ENCODE measurements at places on chromosomes 7 and 10. TPM values are rescaled to one million over a fixed set of nuclear protein-coding genes. Genes with fewer than 3 reads are reported as not detected.

Gene AMPH
- polyA plus RNA-seq, result not detected

Gene IFIT3
- 27.2 TPM for polyA plus RNA-seq

Gene AOAH
- 2.4 TPM for polyA plus RNA-seq

Gene C10orf62
- not detected for polyA plus RNA-seq

Gene CPVL
- 0.82 TPM for polyA plus RNA-seq

Gene SFTPA1
- polyA plus RNA-seq, result not detected

Gene PRR15
- not detected for polyA plus RNA-seq

Gene HOXA4
- not detected for polyA plus RNA-seq

Gene FAM25C
- not detected for polyA plus RNA-seq

Gene C7orf33
- polyA plus RNA-seq, result not detected

Gene RADIL
- 0.04 TPM for polyA plus RNA-seq

Gene STN1
- polyA plus RNA-seq, result 31.5 TPM

Gene C10orf90
- not detected for polyA plus RNA-seq

Gene ZNF804B
- not detected for polyA plus RNA-seq

Gene NEUROG3
- polyA plus RNA-seq, result not detected

Gene EN2
- polyA plus RNA-seq, result not detected

Gene HIBADH
- polyA plus RNA-seq, result 28.0 TPM

Gene SFXN4
- 13.5 TPM for polyA plus RNA-seq

Gene FAM53B
- 141 TPM for polyA plus RNA-seq

Gene TMEM26
- not detected for polyA plus RNA-seq

Gene ACSM6
- not detected for polyA plus RNA-seq

Gene ITGA8
- polyA plus RNA-seq, result not detected

Gene FXYD4
- not detected for polyA plus RNA-seq

Gene PNLIPRP2
- polyA plus RNA-seq, result not detected

Gene GBF1
- polyA plus RNA-seq, result 6.7 TPM

Gene SPDYE8
- not detected for polyA plus RNA-seq

Gene DENND11
- 18.6 TPM for polyA plus RNA-seq

Gene GPR141
- not detected for polyA plus RNA-seq

Gene ENTPD1
- polyA plus RNA-seq, result 39.0 TPM

Gene ABCA13
- polyA plus RNA-seq, result not detected

Gene SPDYE1
- polyA plus RNA-seq, result not detected
